CD4-positive, alpha-beta T cell treated with Interleukin-10 for 1 hour (primary cell): ENCODE measurements at places on chromosomes 7 and 10.

DNA sequence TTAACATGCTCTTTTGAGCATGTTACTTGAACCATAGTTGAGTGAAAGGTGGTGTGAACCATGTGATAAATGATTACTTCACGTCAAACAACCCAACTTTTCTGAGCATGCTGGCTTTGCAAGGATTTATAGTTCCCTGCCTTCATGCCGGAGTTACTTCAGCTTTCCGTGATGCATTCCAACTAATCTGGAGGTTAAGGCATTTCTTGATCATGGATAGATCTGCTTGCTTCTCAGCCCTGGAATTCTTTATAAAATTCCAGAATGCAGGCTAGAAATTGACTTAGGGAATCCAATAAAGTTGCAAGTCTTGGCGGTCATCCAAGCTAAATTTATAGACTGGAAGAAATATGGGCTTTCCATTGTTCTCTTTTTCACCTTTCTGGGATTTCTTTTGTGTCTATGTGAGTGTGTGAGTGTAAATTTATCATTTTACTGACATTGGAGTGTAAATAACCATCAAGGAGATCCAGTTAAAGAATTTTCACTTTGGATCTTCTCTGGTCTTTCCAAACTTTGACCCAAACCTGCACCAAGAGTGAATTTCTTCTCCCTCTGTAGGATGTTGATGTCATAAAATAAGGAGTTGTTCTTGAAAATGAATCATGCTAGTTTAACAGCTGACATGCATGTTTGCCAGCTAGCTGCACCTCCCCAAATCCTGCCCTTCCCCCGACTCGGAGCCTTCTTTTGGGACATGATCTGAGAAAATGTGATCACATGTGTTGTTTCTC is 289.0 kb downstream of the TWIST1 start:
- DNase-seq = no peak

DNA sequence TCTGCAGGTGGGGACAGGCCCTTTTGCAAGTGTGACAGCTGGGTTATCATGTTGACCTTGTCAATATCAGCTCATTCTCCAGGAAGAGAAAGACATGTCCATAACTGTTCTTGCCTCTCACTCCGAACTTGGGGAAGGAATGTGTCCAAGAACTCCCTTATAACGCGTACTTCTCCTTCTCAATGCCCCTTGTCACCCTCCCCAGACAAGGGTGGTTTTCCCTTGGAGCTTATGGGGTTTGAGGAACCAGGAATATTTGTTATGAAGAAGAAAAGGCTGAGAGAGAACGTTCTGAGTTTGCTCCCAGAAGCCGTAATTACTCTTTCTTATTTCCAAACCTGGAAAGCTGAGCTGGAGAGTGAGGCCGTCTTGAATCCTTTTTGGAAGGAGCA is 77.4 kb downstream of the MKI67 start:
- DNase-seq = no peak

- no peak for DNase-seq
Observed at GRCh38 chr7:129438281-129438838, 4.1 kb downstream of the STRIP2 start.

GRCh38 chr10:13922586-13922985 is 335.8 kb downstream of the PRPF18 start:
- DNase-seq = no peak

DNA sequence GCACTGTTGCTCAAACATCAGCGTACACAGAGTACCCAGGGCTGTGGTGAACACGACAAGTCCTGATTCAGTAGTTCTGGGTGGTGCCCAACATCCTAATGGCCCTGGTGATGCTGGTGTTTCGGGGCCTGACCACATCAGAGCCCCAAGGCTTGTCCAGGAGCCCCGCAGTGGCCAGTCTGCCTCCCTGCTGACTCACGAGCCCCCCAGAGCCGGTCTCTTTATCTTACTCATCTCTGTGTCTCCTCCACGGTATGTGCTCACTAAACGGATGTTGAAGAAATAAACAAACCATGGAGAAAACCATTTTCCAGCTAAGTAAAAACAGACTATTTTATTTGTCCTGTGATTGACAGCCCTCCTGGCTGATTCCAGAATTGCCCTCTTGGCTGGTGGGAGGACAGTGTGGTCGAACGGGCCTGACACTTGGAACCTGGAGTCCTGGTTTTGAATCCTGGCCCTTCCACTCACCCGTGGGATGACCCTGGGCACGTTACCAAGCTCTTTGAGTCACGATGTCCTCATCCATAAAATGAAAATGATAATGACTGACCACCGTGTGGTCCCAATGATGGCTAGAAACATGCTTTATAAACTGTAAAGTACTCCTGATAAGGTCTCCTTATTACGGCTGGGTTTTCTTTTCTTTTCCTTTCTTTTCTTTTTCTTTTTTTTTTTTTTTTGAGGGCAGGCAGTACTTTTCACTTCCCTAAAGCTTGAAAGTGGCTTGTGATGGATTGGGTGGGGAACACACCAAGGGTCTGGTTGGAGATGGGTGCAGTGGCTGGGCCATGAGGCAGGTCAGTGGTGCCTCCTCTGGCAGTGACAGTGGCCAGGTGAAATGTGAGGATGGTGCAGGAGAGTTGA is 5.7 kb downstream of the HIP1 start:
- DNase-seq = no peak

DNA sequence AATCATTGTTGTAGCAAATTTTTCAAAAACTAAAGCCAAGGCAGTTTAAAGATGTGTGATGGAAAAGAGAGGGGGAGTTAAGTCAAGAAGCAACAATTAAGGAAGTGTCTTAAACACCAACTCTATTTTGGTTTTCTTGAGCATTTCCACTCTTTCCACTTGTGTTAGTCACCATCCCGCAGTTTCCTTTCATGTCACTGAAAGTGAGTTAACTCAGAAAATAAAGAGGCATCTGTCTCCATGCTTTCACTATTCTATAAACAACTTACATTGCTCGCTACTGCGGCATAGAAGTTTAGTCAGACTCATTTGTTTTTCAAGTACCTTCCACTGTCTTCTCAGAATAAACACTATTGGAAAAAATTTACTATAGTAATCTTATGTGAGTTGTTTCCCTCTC is 284.9 kb upstream of the SEMA3D start:
- DNase-seq = no peak

GRCh38 chr7:151793531-151793951 is 83.4 kb downstream of the PRKAG2 start:
- DNase-seq = no peak

- DNase-seq = no peak
Observed at GRCh38 chr7:33937871-33938270, 32.5 kb downstream of the BMPER start.

GRCh38 chr10:47079204-47079580 is 168.0 kb downstream of the PTPN20 start:
- no peak for DNase-seq

- DNase-seq = no peak
Observed at GRCh38 chr7:96645084-96645483, 64.6 kb downstream of the SEM1 start.

- DNase-seq = no peak
Observed at GRCh38 chr10:119373294-119374102, 166.1 kb downstream of the GRK5 start.

GRCh38 chr10:73655990-73656298 is at the start of gene SYNPO2L:
SYNPO2L (minus strand) TSS chr10:73656029; CDS start chr10:73655922, 107 bp downstream.
- no peak for DNase-seq
